ENCODE measurements at places on chromosomes 6 and 20.

- no peak for DNase-seq
Measured at GRCh38 chr20:13718171-13718570, 66.5 kb downstream of the ESF1 start.

- DNase-seq: no peak
Measured at GRCh38 chr6:132259070-132259469, 142.2 kb downstream of the MOXD1 start.

- no peak for DNase-seq
Measured at GRCh38 chr6:157045831-157046454, 268.8 kb downstream of the ARID1B start.

DNA sequence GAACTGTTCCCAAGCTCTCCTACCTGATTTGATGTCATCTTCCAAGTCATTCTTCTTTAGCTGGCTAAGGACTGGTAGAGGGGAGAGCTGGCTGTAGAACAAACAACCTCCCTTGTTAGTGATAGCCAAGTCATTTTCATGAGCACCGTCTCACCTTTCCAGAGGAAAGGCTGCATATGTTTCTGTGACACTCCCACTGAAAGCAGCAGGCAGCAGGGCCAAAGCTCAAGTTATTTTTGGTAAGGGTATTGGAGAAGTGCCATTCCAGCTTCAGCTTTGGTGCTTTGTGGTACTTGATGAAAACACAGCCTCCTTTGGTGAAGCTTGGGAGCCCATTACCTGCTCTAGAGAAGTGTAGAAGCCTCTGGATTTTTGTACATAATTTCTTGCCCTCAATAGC is 5.4 kb upstream of the DOK5 start:
- no peak for DNase-seq

DNA sequence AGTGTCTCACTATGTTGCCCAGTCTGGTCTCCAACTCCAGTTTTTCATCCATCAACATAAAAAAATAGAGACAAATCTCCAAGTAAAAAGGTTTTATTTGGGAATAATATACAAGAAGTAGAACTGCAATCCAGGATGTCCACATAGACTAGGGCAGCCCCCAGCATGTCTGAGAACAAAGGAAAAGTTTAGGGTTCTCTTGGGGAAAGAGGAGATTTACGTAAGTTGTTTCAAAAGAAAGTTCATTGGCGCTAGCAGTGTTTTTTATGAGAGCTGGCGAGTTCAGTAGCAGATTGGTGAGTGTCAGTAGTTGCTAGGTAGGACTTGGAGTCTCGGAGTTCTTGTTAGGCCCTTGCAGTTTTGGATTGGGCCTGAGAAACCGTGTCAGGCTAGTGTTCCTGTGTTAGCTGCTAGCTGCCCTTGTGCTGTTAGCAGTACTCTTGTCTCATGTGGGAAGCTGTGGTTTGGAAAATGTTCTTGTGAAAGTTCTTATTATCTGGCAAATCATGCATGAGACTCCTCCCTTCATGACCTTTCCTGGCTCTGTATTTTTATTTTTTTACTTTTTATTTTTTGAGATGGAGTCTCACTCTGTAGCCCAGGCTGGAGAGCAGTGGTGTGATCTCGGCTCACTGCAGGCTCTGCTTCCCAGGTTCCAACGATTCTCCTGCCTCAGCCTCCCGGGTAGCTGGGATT is 24.7 kb downstream of the TTLL9 start:
- no peak for DNase-seq

- DNase-seq: no peak
Measured at GRCh38 chr6:106199331-106199730, 113.2 kb downstream of the PRDM1 start.

- no peak for DNase-seq
Measured at GRCh38 chr6:102742754-102743356, 1349.3 kb downstream of the GRIK2 start.

DNA sequence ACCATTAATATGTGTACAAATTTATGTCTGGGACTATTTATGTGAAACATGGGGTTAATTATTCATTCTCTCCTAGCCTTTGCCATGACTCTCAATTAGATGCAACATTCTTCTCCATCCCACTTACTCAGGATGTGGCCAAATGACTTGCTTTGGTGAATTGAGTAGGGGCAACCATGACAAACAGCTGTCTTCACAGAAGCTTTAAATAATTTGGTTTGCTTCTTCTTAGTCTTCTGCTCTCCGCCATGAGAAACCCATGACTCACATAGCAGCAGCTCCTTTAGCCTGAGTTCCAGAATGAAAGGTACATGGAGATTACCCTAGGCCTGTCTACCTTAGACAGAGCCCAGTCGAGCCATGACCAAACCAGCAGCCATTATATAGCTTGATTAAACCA is 74.7 kb downstream of the FRK start:
- no peak for DNase-seq

- no peak for DNase-seq
Measured at GRCh38 chr6:11706171-11706570, 72.4 kb downstream of the ADTRP start.

GRCh38 chr6:56223995-56224394 is 23.4 kb downstream of the COL21A1 start:
- no peak for DNase-seq

DNA sequence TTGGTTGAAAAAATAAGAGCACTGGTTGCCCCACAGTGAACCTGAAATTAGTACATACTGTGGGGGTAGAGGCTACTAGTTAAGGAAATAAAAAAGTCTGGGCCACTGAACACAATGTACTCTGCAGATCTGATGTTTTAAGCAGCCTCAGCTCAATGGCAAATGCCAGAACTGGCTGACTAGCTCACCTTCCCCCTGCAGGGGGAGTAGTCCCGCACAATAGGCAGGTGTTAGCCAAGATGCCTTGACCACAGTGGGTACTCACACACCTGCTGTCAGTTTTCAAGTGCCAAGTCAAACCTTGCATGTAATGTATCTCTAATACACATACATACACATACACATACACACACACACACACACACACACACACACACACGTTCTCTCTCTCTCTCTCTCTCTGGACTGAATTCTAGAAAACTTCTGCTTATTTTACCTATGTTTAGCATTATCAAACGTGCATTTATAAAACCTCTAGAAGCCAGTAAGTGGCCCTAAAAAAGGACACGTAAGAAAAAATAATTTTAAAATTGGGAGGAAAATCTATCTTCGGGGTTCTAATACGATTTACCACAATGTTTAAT is 36.1 kb downstream of the GMDS start:
- DNase-seq: peak; percentile 28

DNA sequence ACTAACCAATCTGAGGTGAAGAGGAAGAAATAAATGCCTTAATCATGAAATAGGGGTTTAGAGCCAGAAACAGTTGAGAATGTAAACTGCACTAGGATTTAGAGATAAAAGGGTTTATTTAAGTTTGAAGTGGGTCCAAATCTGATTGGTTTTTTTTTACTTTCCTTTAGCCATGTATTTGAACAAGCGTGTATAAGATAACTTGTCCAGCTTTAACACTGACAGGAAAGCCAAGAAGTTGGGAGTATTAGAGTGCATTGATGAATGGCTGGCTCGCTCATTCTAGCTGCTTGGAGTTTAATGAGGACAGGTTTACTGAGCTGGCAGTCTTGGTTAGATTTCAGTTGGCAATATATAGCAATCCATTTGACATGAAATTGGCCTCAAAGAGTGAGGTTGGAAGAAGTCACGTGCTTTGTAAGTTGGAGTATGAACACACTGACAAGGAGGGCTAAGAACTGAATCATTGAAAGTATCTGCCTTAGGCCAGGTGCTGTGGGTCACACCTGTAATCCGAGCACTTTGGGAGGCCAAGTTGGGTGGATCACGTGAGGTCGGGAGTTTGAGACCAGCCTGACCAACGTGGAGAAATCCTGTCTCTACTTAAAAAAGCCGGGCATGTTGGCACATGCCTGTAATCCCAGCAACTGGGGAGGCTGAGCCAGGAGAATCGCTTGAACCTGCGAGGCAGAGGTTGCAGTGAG is 13.7 kb downstream of the SRSF3 start:
- DNase-seq: no peak

DNA sequence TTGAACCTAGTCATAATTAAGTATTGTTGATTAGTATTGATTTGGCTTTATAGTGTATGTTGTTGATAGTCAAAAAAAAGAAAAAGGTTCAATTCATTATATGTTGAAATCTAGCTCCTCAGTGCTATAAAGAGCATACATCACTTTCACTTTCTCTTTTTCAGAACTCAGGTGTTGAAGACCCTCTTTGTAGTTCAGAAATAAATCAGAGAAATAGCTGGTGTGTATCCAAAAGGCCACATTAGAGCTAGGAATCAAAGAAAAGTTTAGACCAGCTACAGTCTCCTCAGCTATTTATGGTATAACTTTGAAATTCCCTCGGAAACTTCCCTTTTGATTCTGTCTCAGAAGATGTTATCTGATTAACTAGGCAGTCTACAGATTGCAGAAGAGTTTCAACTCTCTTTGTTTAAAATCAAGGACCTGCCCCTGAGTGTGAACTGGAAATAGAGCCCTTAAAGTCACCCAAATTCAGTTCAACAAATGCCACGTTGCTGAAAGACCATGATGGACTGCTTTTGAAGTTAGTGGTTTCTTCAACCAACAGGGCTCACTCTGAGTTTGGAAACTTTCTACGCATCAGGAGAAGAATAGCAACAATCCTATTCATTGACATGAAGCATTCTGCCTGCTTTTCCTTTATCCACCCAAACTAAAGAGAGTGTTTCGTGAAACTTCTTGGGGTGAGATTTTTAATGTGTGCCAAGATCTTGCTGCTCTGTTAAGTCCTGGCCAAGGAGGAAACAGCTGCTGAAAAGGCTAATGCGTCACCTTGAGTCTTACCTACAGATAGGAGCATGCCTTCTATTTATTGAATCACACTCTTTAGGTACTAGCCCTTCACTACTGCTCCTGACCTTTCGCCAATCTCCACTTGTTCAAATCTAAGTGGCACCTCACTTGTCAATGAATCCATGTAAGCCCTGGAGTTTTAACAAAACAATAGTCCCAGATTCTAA is 111.7 kb downstream of the TNFRSF21 start:
- DNase-seq: no peak

- DNase-seq: no peak
Measured at GRCh38 chr6:169887529-169888140, 136.2 kb downstream of the ERMARD start.

DNA sequence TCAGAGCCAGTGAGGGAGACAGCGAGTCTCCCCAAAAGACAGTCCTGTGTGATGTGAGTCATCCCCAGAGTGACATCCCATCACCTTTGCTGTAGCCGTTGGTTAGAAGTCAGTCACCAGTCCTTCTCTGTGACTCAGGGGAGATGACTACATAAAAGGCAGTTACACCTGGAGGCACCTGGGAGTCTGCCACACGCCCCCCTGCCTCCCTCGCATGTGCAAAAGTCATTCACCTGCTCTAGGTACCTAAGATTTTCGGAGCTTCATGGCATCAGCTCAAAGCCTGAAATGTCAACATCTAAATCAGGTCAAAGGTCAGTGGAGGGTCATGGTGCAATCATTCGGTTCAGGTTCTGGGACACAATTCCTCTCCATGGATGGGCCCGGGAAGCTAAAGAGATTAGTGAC is 50.3 kb downstream of the PRR18 start:
- peak; percentile 56 for DNase-seq

DNA sequence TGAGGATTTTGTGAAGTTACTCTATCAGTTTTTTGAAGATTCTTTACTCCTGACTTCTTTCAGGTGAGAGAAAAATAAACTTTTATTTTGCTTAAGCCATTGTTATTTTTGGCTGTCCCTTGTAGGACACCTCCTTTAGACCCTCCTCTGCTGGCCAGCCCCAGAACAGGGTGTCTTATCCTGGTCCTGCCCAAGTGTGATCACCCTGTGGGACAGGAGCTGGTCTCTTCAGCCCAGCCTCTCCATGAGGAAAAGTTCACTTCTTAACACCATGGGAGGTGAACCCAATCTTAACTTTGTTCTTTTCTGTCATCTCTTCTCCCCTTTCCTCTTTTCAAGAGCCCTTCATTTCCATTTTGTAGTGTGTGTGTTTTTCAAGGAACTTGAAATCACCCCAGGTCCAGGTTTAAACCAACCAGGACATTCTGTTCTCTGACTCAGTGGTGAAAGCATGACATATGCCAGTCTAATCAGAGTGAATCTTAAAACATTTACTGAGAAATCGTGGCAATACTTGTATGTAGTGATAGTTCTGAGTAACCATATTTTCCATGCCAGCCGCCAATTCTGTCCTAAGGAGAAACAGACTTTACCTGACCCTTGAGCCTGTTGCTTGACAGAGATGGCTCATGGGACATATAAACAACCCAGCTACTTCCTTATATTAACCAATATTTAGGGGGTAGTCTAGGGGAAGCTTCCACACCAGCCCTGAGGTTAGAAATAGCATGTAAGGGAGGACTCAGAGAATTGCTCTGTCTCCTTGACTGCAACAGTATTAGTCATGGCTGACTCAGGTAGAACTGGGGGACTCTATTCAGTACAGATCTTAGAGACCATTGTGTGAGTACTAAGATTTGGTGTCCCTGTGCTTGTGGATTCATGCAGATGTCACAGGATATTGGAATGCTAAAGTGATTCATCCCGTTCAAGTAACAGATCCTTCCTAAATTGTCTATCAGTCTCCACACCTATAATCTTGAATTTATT is 48.8 kb downstream of the FLRT3 start:
- no peak for DNase-seq

- DNase-seq: no peak
Measured at GRCh38 chr20:46970937-46971630, 76.4 kb downstream of the EYA2 start.

DNA sequence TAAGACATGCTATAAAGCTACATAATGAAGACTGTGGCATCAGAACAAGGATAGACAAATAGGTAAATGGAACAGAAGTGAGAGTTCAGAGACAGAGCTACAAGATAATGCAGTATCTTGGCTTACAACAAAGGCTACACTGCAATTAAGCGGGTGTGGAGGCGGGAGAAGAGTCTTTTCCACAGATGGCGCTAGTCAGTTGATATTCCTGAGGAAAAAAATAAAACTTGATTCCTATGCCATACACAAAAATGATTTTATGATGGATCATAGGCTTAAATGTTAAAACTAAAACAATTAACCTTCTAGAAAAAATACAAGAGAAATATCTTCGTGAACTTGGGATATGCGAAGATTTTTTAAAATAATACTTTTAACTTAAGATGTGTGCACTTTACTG is 31.0 kb downstream of the RIN2 start:
- no peak for DNase-seq

- no peak for DNase-seq
Measured at GRCh38 chr6:52482903-52483670, 62.9 kb downstream of the EFHC1 start.

- no peak for DNase-seq
Measured at GRCh38 chr20:1472556-1473245, 6.1 kb upstream of the NSFL1C start.

All from T-helper 1 cell (primary cell).